ENCODE measurements at places on chromosomes 1 and 21. TPM values are rescaled to one million over a fixed set of nuclear protein-coding genes. Genes with fewer than 3 reads are reported as not detected.

- no peak for DNase-seq
Observed at GRCh38 chr1:170530972-170531757, 801 bp upstream of the GORAB start.

HPCAL4 gene
- total RNA-seq, result not detected

SPRR4 gene
- not detected for total RNA-seq

GRCh38 chr1:206875752-206876377 lies 10.4 kb downstream of the IL20 start:
- DNase-seq, result no peak

DNA sequence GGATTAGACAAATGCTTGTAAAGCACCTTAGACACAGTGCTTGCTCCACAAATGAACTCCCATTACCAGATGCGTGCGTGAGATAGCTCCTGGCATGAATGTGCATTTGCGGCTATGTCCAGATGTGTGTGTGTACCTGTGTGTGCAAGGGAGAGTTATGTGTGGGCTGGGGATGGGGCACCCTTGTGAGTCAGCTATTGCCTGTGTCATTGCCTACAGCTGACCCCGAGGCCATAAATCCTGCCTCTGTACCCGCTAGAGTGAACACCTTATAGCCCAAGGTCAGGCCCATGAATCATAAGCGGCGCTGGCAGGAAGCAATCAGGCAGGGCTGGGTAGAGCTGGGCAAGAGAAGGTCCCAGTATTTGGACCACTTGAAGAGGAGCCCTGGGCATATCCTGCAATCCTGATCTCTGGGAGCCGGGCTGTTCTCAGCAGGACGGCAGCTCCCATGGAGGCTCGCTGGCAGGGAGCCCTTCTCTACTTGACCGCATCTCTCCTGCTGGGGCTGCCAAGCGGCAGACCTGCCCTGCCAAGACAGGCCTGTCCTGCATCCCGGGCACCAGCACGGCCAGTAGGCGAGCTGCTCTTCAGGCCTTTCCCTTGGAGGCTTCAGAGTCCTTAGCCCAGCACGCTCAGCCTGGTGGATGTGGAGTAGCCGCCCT lies 86.4 kb downstream of the TMEM53 start:
- DNase-seq, result peak; percentile 18

- DNase-seq, result no peak
Observed at GRCh38 chr1:21818656-21819055, 6.6 kb downstream of the LDLRAD2 start.

GRCh38 chr1:179322557-179322956 lies 29.0 kb downstream of the SOAT1 start:
- DNase-seq, result no peak

DNA sequence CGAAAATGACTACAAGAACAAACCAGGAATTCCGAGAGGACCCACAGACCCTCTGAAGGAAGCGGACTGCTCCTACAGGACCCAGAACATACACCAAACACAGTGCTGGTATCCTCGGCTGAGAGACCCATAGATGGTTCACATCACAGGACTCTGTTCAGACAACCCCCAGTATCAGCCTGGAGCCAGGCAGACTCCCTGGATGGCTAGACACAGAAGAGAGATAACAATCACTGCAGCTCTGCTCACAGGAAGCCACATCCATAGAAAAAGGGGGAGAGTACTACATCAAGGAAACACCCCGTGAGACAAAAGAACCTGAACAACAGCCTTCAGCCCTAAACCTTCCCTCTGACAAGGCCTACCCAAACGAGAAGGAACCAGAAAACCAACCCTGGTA lies 434.0 kb upstream of the NR5A2 start:
- no peak for DNase-seq

GRCh38 chr21:14572204-14572780 lies 26.2 kb upstream of the SAMSN1 start:
- DNase-seq, result no peak

GRCh38 chr1:93394514-93394913 lies 48.8 kb downstream of the DR1 start:
- no peak for DNase-seq

- no peak for DNase-seq
Observed at GRCh38 chr1:219505886-219506285, 107.0 kb downstream of the ZC3H11B start.

DNA sequence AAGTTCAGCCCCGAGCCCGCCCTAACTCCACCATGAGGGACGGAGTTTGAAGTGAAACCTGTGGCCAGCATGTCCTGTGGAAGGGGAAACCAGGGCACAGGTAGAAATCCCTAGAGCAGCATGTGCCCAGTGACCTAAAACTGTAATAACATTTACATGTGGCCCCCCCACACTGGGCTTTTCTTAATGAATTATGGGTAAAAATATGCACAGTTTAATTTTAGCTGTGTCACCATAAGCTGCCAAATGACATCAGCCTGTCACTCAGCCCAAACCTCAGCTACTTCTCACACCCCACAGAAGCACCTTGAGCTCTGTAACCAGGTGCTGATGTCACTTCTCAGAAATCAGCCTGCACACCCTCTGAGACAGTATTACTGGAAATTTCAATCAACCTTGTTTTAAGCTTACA lies 50.0 kb upstream of the SLC19A1 start:
- no peak for DNase-seq

PPIAL4G gene
- under 0.01 TPM for total RNA-seq

PTPN22 gene
- total RNA-seq, result 3.6 TPM

DNA sequence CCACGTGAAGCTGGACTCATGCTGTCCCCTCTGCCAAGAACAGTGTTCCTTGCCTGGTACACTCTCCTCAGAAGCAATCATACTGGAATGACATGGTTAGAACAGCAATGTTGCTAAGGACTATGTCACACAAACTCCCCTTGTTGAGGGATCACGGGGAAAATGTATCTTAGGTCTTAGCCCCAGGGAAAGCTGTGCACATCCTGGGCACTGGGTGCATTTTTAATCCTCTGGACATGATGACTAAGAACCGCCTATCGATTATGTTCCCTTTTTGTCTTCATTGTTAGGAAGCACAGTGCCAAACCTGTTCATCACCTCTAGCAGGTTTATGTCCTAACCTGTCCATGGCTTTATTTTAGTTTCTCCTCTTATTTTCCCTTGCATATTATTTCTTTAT lies 115.1 kb downstream of the HIVEP3 start:
- peak; percentile 30 for DNase-seq

GRCh38 chr1:116529199-116529631 lies 41.6 kb downstream of the CD58 start:
- DNase-seq, result no peak

MAP3K21 gene
- total RNA-seq, result 3.9 TPM

DNA sequence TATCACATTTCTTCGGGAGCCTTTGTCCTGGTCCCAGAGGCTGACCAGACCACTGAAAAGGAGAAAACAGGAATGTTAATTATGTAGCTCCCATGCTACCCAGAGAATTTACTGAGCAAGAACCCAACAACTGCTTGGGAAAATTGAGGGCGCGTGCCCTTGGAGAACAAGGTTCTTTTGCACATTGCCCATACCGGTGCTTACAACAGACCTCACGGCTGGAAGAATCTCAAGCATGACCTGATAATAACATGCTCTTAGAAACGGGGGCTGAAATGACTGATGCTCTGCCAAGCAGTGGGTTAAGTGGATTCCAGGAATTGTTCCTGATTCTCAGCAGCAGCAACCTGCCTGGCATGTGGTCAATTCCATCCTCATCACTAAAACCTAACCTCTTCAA lies 49.3 kb upstream of the AJAP1 start:
- no peak for DNase-seq

CENPF gene
- total RNA-seq, result 1.9 TPM

- no peak for DNase-seq
Observed at GRCh38 chr1:36349241-36349671, 25.8 kb upstream of the EVA1B start.

Data from breast epithelium (tissue), 4 donors.